ENCODE measurements at places on chromosomes 13 and 19.

DNA sequence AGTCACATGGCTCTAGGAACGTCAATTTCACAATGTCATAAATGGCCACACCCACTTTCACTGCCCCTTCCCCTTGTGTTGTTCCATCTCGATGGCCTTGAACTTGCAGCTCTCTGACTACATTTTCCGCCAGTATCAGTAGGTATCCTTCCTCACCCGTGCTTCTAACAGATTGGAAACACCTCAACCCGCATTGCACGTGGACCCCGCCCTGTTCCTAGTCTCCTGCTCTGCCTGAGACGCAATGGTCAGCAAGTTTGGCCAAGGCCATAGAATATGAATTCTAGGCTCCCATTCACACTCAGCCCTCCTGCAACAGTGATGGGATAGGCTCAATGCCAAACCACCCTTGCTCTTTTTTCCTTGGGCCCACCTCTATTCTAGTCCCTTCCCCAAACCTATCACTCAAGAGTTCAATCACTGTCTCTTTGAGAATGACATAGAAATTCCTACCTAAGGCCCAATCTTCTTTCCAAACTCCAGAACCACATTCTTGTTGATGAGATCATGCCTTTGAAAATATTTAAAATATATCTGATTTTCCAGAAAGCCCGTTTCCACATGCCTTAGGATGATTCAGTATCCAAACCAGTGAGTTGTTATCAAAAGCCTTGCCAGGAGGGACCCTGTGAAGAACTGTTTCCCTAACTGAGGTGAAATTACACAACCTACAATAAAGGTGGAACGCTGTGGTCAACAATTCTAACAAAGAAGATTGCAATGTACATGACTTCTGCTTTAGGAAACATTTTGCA lies 334.6 kb downstream of the MYO16 start:
- no peak for DNase-seq

DNA sequence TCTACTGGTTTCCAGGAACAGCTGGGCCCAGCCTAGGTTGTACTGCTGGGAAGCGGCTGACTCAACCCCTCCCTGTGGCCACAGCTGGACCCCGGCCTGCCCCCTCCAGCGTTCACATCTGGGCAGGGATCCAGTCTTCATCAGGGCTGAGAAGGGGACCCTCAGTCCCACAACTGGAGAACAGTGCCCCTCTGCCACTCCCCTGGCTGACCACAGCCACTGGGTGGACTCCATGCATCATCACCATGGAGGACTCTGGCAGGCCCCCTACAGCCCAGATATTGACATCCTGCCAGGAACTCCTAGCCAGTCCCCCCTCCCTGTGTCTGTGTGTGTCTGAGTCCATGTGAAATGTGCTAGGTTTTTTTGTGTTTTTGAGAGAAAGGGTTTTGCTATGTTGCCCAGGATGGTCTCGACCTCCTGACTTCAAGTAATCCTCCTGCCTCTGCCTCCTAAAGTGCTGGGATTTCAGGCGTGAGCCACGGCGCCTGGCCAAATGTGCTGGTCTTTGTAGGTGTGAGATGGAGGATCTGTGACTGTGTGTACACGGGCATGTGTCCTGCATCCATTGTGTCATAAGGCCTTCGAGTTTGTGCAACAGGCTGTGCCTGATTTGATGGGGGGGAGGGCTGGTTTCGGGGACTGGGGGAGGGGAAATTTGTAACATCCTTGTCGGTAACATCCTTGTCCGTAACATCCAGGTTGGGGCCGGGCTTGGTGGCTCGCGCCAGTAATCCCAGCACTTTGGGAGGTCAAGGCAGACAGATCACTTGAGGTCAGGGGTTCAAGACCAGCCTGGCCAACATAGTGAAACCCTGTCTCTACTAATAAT lies 4.0 kb upstream of the HOOK2 start:
- DNase-seq = no peak

- DNase-seq = no peak
Observed at GRCh38 chr13:58151452-58151851, 519.9 kb downstream of the PCDH17 start.

DNA sequence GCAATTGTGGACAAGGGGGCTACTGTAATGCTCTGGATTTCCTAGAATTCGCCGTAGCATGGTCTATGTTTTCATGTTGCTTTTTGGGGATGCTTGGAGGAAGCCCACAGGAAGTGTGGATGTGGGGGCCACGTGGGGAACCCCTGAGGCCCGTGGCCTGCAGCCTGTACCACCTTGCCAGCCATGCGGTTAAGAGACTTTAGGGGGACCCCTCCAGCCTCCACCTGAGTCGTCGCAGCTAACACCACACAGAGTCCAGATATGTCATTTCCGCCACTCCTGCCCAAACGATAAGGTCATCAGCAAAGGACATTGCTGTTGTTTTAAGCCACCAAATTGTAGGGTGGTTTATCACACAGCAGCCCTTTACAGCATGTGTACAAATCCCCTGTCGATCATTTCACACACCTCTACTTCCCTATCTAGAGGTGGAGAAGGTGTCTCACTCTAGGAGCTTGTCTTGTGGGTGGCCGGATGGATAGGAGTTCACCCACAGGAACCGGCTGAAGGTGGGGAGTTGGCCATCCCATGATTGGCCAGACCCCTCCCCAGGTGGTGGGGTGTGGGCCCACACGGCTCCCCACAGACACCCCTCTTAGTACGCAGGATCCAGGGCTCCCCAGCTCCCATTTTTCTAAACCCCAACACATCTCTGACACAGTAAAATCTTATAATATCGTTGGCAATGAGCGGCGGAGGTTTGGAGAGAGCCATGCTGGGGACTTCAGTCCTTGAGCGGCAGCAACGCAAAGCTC lies 226.7 kb downstream of the TEX29 start:
- no peak for DNase-seq

DNA sequence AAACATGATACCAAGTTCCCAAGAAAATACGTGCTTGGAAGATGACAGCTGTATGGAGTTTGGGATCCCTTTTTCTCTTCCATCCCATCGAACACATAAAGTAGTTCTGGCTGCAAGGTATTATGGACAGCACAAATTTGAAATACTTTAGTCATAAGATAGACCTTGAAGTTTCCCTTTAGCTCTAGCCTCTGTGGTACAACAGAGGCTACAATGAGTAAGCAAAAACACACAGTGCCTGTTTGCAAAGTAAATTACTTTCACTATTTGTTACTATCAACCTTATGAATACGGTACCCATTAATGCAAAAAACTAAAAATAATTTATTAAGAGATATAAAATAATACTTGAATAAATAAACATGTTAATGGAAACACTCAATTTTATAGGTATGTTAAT lies 21.0 kb upstream of the LRCH1 start:
- no peak for DNase-seq

- DNase-seq = no peak
Observed at GRCh38 chr13:99809496-99809895, 162.1 kb downstream of the ZIC5 start.

- DNase-seq = no peak
Observed at GRCh38 chr19:50422397-50423278, 3.9 kb downstream of the SPIB start.

- no peak for DNase-seq
Observed at GRCh38 chr13:29587645-29588044, 7.8 kb downstream of the SLC7A1 start.

- no peak for DNase-seq
Observed at GRCh38 chr19:53812335-53812734, 11.8 kb downstream of the NLRP12 start.

GRCh38 chr19:51327066-51328001 lies 14.6 kb downstream of the VSIG10L start:
- DNase-seq = peak; percentile 42

GRCh38 chr13:25679159-25679558 lies 307.4 kb downstream of the ATP8A2 start:
- DNase-seq = no peak

GRCh38 chr19:53466726-53467484 lies 628 bp upstream of the ZNF813 start:
- DNase-seq = no peak

All from activated gamma-delta T cell treated with Interleukin-2 at 50 U/mL for 16 hours (primary cell).